DMS79 treated with DMSO at 0.1 percent for 48 hours (cell line): ENCODE measurements at places on chromosomes 6 and 20.

- DNase-seq, result no peak
Measured at GRCh38 chr6:5623769-5624168, 362.5 kb downstream of the FARS2 start.

DNA sequence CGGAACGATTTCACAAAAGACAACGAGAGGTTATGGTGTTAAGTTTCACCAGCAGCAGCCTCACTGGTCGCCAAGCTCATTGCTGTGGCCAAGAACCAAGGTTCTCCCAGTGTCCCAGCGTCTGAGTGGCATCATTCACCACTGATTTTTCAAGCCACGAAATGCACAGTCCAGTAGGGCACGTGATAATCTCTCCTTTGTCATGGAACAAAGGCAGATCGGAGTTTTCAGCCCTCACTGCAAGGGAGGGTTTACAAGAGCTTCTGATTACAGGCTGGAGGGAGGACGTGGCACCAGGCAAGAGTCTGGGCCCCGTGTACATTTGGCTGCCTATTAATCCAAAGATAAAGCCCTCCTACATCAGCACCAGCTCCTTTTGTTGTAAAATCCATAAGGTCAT lies 2.0 kb downstream of the CD24 start:
- peak; percentile 71 for DNase-seq

- no peak for DNase-seq
Measured at GRCh38 chr6:107871976-107872375, 47.9 kb upstream of the SCML4 start.

DNA sequence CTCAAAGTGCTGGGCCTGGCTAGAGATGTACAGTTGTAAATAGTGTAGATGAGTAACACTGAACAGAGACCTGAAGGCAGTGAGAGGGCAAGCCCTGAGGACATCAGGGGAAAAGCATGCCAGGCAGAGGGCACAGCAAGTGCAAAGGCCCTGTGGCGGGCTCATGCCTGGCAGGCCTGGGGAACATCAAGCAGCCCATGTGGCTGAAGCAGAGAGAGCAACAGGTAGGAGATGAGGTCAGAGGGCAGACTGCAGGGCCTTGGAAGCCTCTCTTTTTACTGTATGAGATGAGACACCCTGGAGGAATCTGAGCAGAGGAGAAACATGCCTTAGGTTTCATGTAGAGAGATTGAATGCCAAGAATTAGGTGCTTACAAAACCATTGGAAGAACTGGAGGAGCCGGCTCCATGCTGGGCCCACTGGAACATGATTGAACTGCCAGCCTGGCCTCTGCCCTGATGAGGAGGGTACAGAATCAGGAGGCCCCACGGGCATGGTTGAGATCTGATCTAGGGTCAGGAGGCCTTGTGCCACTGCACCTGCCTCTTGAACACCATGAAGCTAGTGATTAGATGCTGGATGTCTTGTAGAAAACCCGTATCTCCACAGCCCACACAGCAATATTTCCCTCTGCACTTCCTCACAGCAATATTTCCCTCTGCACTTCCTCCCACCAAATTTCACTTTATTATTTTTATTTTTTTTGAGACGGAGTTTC lies 5.9 kb upstream of the HMGA1 start:
- DNase-seq, result no peak

GRCh38 chr6:47235964-47236760 lies 73.5 kb downstream of the TNFRSF21 start:
- peak; percentile 79 for DNase-seq

GRCh38 chr6:84581494-84582259 lies 182.7 kb downstream of the TBX18 start:
- no peak for DNase-seq

DNA sequence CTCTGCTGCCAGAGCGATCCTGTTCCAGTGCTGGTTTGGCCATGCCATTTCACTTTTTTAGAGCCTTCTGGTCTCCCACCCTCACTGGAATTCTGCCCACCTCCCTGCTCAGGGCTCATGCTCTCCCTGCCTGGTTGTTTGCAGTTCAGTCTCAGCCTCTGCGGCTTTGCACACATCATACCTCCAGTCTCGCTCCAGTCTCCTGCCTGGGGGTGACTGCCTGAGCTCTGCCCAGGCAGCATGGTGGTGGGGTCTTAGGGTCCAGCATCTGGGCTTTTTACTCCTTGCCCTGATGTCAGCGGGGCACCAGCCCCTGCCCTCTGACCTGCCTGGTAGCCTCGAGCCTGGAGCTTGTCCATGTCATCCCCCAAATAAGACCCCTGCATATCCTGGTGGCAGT lies 30.9 kb downstream of the CD83 start:
- no peak for DNase-seq

GRCh38 chr6:40599555-40599954 lies 12.4 kb upstream of the LRFN2 start:
- DNase-seq, result no peak

- no peak for DNase-seq
Measured at GRCh38 chr6:39902136-39902535, 32.1 kb downstream of the MOCS1 start.

GRCh38 chr6:79246891-79247290 lies 12.4 kb upstream of the HMGN3 start:
- no peak for DNase-seq

- DNase-seq, result no peak
Measured at GRCh38 chr6:41334482-41335040, 847 bp upstream of the NCR2 start.

- no peak for DNase-seq
Measured at GRCh38 chr6:157645201-157645795, 177.7 kb upstream of the SNX9 start.

DNA sequence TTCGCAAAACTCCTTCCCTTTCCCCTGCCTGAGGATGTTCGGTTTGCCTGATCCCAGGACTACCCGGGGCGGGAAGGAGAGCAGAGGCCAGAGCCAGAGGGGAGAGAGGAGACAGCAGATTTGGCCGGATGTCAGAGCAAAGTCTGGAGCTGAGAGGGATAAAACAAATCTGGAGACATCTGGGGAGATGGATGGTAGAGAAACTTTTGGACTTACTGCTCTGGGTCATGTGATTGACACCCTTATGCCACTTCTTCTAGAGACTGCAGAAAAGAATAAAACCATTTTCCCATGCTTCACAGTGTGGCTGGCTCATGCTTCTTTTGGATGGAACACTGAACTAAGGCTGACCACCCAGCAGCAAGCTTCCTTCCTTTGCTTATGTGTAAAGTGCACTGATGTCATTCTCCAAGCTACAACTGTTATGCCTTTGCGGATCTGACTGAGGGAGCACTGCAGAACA lies 174.7 kb downstream of the FOXC1 start:
- no peak for DNase-seq

DNA sequence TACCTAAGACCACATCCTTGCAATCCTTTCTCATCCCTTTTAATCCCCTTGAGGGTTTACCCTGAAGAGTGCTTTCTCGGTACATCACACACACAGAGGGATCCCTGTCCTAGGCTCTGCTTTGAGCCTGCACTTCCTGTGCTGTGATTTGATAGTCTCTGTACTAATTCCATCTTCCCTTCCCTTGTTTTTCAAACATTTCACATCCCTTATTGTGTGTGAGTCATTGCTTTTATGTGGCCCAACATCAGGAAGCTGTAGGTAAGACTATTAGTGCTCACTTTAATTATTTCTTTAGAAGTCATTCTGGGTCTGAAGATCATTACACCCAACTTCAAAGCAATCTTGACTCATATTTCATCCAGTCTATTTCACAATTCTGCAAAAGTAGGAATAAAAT lies 57.2 kb upstream of the ANKEF1 start:
- DNase-seq, result no peak

- DNase-seq, result no peak
Measured at GRCh38 chr20:1934721-1935573, 39.7 kb downstream of the SIRPA start.

GRCh38 chr6:158686311-158686710 lies 36.5 kb downstream of the SYTL3 start:
- peak; percentile 30 for DNase-seq

GRCh38 chr6:17125407-17125806 lies 23.6 kb downstream of the STMND1 start:
- DNase-seq, result no peak

- DNase-seq, result peak; percentile 14
Measured at GRCh38 chr6:170225852-170226417, 64.9 kb downstream of the DLL1 start.

- no peak for DNase-seq
Measured at GRCh38 chr20:42957018-42957703, 232.5 kb downstream of the PTPRT start.

DNA sequence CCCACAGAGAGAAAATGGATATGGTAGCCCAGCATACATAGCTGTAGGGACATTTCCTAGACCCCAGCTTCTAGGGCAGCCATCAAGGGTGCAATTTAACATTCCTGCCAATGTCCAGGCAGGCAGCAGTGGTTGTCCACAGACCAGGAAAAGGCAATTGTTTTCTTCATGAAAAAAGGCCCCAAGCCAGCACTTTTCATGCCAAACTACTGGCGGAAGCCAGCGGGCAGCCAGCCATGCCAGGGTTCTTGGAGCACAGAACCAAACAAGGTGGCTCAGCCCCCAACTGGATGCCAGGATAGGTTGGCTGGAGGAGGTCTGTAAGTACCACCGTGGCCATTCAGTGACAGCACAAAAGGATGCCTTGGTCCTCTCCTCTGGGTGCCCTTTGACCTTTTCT lies 94.6 kb downstream of the BANF2 start:
- no peak for DNase-seq

GRCh38 chr20:6277661-6278240 lies 154.9 kb upstream of the FERMT1 start:
- no peak for DNase-seq

- DNase-seq, result no peak
Measured at GRCh38 chr20:49281059-49281912, 3.4 kb upstream of the ZNFX1 start.

DNA sequence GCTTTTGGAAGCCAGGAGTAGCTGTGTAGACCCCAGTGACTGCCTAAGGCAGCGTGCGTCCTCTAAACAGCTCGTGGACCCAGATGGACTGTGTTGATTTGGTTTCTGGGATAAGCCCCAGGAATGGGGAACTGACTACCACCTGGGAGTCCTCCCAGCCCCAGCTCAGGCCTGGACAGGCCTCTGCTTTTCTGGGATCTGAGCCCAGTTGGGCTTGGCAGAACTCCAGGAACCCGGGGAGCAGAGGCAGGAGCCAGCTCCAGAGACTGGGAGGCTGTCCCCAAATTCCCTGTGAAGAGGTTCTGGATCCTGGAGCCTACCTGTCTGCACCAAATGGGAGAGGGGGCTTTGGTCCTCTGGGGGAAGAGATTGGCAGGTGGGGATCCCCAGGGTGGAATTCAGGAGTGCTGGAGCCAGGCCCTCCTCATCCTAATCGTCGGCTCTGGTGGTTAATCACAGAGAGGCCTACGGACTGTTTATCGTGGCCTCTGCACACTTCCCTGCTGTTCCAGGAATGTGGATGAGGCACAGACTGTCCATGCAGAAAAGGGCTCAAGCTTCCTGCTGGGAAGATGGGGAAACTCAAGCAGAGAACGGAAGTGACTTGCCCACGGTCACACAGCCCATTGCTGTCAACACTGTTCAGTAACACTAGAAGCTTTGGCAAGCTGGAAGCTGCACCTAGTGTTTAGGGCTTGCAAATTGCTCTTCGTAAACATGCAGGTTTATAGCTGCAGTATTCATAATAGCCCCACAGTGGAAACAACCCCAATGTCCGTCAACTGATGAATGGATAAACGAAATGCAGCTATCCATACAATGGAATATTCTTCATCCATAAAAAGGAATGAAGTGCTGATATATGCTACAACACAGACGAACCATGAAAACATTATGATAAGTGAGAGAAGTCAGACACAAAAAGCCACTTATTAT lies 100.6 kb downstream of the KCNB1 start:
- peak; percentile 74 for DNase-seq

- DNase-seq, result no peak
Measured at GRCh38 chr6:7214468-7214867, 98.5 kb downstream of the SSR1 start.

- no peak for DNase-seq
Measured at GRCh38 chr6:157533048-157533871, 152.3 kb downstream of the ZDHHC14 start.

GRCh38 chr20:21323640-21324039 lies 20.5 kb downstream of the XRN2 start:
- no peak for DNase-seq

GRCh38 chr6:9370480-9370879 lies 935.1 kb upstream of the SLC35B3 start:
- no peak for DNase-seq
